AG09309 (cell line): ENCODE measurements at places on chromosomes 3 and 15.

- no peak for DNase-seq
Observed at GRCh38 chr15:66739287-66739686, 37.3 kb downstream of the SMAD6 start.

GRCh38 chr3:66983101-66983500 is 15.0 kb upstream of the KBTBD8 start:
- DNase-seq = no peak

GRCh38 chr3:22088204-22088603 is 337.2 kb upstream of the ZNF385D start:
- no peak for DNase-seq

DNA sequence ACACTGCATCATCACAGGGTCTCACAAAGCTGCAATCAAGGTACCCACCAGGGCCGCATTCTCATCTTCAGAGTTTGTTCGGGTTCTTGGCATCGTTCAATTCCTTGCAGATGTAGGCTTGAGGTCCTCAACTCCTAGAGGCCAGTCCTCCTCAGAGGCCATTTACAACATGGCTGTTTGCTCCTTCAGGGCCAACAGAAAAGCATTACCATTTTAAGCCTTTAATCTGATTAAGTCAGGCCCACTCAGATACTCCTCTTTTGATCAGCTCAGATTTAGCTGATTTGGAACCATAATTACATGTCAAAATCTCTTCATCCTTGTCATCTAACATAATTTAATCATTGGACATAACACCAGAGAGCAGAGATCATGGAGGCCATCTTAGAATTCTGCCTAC is 55.4 kb downstream of the BFSP2 start:
- DNase-seq = no peak

GRCh38 chr3:99330924-99331532 is 307.4 kb upstream of the COL8A1 start:
- no peak for DNase-seq

- DNase-seq = no peak
Observed at GRCh38 chr3:46950650-46951241, 25.8 kb downstream of the CCDC12 start.

DNA sequence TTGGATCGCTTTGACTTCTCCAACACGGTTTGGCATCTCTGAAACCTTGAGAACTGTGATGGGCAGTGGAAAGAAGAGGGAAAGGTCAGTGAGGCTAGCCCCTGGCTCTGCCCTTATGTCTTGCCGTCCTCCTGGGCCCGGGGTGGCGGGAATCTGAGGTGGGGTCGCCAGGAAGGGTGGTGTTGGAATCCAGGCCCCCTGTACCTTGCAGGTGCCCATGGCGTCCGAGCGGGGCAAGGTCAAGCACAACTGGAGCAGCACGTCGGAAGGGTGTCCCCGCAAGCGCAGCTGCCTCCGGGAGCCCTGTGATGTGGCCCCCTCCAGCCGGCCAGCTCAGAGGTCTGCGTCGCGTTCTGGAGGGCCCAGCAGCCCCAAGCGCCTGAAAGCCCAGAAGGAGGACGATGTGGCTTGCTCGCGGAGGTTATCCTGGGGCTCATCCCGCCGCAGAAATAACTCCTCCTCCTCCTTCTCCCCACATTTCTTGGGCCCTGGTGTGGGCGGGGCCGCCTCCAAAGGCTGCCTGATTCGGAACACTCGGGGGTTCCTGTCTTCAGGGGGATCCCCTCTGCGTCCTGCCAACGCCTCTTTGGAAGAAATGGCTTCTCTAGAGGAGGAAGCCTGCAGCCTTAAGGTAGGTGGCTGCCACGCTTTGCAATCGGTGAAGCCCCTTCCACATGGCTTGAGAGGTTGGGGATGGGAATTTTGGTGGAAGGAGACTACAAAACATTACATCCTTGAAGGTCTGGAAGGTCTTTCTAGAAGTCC is 907 bp downstream of the TATDN2 start:
- no peak for DNase-seq
